ENCODE measurements at places on chromosomes 5 and 9.

GRCh38 chr5:74067748-74068541 lies 441.9 kb downstream of the ARHGEF28 start:
- DNase-seq: no peak

DNA sequence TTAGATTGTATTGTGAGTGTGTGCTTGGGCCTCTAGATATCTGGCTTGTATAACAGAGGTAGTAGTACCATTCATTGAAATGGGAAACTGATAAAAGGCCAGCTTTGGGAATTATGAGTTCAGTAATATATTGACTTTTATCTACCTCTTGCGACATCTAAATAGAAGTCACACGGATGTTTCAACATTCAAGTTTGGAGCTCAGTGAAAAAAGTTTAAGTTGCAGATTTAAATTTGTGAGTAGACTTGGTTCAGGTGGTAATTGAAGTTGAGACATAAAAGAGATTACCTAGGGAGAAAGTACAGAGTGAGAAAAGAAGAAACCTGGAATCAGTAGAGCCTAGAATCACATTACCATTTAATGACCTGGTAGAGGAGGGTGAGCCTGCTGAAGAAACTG lies 189.5 kb downstream of the FER start:
- no peak for DNase-seq

- DNase-seq: no peak
These were observed 255.7 kb upstream of the ACTBL2 start for GRCh38 chr5:57738301-57738700.

DNA sequence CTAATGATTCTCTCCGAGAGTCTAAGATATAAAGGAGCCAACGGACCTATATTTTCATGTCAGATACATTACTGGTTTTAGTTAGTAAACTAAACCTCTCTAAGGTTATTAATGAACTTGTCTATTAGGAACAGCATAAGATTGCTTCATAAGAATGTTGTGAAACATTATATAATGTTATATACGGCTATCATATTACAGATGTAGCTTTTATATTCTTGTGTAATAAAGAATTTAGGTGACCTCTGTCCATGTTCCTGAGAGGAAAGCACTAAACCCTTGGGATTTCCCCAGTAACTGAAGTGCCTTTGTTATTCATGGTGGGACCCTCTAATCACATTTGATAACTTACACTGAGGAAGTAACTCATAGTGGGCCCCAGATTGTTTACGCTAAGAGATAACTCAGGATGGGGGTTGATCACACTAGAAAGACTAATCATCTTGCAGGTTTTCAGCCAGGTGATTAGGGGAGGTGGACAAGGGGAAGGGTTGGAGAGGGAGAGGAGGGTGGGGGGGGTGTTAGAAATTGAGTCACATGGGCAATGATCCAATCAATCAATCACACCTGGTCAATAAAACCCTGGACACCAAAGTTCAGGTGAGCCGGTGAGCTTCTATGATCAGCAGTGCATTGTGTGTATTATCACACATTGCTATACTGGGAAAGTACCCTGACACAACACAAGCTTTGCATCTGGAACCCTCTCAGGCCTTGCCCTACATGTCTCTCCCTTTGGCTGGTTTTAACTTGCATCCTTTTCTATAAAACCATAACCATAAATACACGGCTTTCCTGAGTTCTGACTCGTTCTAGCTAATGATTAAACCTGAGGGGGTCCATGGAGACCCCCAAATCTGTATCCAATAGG lies 25.8 kb downstream of the ECPAS start:
- DNase-seq: no peak

- no peak for DNase-seq
These were observed 6.9 kb upstream of the BOD1 start for GRCh38 chr5:173623296-173623771.

DNA sequence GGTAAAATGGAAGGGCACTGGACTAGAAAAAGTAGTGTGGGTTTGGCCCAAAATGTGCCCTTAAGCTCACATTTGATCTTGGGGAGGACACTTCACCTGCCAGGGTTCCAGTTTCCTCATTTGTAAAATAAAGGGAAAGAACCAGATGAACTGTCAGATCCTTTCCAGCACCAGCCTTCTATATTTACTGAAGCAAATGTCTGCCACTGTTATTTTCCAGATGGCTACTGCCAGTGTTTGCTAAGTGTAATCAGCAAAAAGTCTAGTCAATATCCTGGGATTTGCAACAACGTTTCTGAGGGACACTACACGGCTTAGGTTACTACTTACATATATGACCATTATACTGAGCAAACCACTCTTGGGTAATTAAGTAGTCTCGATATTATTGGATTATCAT lies 340.3 kb downstream of the KCNN2 start:
- no peak for DNase-seq

- DNase-seq: no peak
These were observed 45.9 kb upstream of the PJA2 start for GRCh38 chr5:109455598-109456096.

- no peak for DNase-seq
These were observed 25.7 kb upstream of the PPP3R2 start for GRCh38 chr9:101620452-101620851.

DNA sequence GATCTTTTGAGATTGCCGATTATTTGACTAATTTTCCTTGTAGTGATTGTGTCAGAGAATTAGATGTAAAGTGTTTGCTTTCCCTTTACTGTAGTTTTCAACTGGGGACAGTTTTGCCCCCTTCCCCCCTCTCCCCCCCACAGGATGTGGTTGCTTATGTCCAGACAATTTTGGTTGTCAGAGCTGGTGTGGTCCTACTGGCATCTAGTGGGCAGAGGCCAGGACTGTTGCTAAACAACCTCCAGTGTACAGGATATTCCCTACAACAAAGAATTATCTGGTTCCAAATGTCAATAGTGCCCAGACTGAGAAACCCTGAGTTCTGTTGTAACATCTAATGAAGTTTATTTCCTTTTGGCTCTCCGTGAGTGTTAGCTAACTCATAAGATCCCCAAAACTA lies 20.0 kb downstream of the TMEFF1 start:
- DNase-seq: no peak

DNA sequence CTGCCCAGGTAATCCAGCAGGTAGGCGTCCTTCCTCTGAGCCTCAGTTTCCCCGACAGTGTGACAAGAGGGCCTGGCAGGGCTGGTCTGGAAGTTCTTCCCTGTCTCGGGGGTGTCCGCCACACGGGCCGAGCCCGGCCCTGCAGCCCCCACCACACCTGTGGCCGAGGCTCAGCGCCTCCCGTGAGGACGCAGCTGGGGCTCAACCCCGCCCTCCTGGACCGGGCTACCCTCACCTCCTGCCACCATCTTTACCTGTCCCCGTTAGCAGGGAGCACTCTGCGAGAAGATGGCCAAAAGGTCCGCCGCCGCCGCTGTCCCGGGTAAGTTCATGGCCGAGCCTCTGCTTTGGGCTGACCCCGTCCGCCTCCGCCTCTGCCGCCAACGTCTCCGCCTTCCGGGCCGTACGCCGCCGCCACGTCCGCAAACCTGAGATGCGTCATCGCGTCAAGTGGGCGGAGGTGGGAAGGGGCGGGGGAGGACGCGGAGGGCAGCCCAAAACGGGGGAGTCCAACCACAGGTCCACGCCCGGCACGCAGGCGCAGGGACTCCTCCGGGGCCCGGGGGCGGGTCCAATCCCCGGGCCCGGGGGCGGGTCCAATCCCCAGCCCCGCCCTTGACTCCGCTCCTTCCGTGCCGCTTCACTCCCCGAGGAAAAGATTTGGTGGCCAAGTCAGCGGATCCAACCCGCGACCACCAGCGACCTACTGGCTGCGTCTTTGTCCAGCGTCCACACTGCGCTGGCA lies at the start of gene LYSMD3:
Gene LYSMD3, minus strand, starts transcription at position 391 of the 745 bp plus-strand sequence. CDS start 4,295 bp downstream, outside the sequence.
- DNase-seq: peak; percentile 95

GRCh38 chr5:169631360-169631759 lies 5.7 kb upstream of the DOCK2 start:
- DNase-seq: no peak

DNA sequence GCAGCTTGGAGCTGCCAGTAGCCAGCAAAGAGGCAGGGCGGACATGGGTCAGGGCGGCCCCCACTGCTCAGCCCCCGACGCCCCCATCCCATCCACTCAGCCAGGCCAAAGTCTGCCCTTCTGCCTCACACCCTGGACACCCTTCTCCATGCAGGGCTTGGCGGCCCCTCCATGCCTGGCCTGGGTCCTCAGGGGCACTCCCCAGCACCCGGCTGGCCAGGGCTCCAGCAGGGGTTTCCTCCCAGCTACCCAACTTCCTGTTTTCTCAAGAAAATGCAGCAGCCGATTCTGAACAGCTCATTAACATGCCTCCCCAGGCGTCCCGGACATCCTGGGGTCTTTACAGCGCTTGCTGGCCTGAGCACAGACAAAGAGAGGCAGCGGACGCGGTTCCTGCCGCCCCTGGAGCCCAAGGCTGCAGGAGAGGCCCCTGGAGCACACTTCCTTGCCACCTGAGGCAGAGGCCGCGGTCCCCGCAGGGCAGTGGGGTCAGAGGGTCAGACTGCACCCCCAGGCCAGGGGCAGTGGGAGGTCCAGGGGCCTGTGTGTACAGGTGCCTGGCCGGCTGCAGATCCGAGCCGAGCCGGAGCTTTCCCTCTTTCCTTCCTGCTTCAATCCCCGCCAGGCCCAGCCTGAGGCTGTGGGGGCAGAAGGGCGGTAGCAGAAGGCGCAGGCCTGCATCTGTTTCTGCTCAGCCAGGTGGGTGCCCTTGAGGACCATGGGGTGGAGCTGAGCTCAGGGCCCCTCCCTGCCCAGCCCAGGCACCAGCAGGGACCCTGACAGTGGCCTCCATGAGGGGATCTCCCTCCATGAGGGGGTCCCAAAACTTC lies 18.7 kb upstream of the NRARP start:
- DNase-seq: no peak

GRCh38 chr5:88682881-88683361 lies 200.1 kb downstream of the MEF2C start:
- no peak for DNase-seq

GRCh38 chr5:68494771-68495170 lies 279.2 kb downstream of the PIK3R1 start:
- DNase-seq: no peak

- DNase-seq: no peak
These were observed 51.4 kb downstream of the GTF3C4 start for GRCh38 chr9:132721661-132722060.

- DNase-seq: no peak
These were observed 129.7 kb upstream of the FBN2 start for GRCh38 chr5:128667751-128668150.

- no peak for DNase-seq
These were observed 93.8 kb upstream of the GRHPR start for GRCh38 chr9:37328556-37329227.

- no peak for DNase-seq
These were observed 27.0 kb upstream of the C9orf72 start for GRCh38 chr9:27600256-27600655.

- DNase-seq: no peak
These were observed 81.9 kb downstream of the DMRTA1 start for GRCh38 chr9:22528485-22528884.

- DNase-seq: no peak
These were observed 8.5 kb downstream of the DIPK1B start for GRCh38 chr9:136720898-136721338.

DNA sequence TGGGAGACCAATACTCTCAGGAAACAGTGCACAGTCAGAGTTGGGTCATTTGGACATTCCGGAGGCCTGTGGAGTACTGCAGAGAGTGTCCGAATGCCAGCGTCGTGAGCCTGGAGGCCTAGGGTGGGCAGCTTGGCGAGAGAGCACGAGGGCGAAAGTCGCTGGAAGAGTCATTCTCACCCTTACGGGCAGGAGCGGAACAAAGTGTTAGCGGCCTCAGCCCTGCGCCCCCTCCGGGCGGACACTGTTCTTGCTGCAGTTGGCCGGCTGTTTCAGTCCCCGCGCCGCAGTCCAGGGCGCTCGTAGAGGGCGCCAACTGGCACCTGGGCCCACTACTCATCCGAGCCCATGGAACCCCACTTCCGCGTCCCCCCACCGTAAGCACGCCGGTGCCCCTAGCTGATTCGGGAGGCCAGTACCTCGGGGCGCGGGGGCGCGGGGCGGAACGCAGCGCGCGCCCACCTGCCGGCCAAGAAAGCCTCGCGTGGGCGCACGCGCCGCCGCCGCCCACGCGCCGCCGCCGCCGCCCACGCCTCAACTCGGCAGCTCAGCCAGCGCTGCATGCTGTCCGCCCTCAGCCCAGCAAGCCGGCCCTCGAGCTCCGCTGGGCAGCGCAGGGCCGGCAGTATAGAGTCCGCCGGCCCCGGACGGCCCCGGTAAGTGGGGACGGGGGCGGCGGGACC lies 99.7 kb upstream of the CCL21 start:
- DNase-seq: no peak

GRCh38 chr5:92775711-92776615 lies 805.1 kb downstream of the NR2F1-AS1 start:
- DNase-seq: no peak

DNA sequence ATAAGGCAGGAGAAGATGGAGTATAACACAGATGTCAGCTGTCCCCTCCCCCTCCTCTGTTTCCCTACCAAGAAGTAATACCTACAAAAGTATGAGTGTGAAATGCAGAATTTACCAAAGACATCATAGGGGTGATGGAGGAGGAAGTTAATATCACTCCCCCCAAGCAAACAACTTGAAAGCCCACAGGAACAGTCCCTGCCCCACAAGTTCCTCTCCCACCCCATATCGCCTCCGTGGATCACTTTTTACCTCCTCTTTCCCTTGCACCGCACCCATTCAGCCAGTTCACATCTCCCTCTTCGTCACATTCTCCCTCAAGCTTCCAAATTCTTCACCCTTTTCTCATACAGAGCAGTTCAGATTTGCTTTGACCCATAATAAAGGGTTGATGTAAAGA lies 7.0 kb upstream of the SIL1 start:
- DNase-seq: no peak

DNA sequence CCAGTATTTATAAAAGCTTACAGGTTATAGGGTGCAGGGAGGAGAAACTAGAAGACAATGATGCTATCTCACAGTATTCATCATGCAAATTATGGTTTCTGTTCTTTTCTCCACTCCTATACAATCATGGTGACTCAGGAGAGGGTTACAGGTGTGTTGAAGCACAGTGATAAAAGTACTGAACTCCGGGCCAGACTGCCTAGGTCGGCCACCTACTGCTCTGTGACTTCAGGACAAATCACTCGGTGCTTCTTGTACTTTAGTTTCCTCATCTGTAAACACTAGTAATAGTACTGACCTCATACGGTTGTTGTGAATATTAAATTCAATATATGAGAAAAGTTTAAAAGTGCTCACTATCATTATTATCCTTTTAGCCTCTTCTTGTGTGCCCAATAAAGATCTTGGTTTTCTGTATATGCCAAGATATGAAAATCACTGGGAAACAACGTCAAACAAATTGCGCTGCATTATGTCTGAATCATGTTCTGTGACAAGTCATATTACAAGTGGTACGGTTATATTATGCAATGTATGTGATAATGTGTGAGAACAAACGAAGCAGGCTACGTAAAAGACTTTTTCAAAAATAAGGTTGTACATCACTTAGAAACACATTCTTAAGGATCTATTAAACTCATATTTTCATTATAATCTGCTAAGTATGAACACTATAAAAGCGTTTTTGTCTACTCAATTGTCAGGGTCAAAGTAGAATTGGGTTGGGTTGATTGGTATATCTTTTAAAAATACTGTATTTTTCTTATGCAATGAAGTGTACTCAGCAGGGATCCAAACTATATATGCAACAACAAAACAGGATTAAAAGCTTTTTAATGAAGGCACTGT lies 153.3 kb downstream of the EFNA5 start:
- no peak for DNase-seq

GRCh38 chr5:151030056-151030336 lies 9.6 kb downstream of the GPX3 start:
- no peak for DNase-seq
